H9 (cell line): ENCODE measurements at places on chromosomes 1 and 21. TPM values are rescaled to one million over a fixed set of nuclear protein-coding genes. Genes with fewer than 3 reads are reported as not detected.

The MIXL1 gene
- 4.7 and 4.9 TPM in 2 replicates for total RNA-seq

The NLRP3 gene
- not detected in 2 replicates for total RNA-seq

The RGS1 gene
- total RNA-seq = not detected in 2 replicates

The PGLYRP3 gene
- not detected in 2 replicates for total RNA-seq

The OLIG2 gene
- 1.4 and 2.0 TPM in 2 replicates for total RNA-seq

The C1orf116 gene
- 0.48 and 0.55 TPM in 2 replicates for total RNA-seq

- peaks cover 5% of the 10 kb centered on the region; the same call in 2 of the 3 replicates for H3K36me3 ChIP-seq
- no peak overlapping the region for H3K4me3 ChIP-seq
- no peak for DNase-seq
- H3K27me3 ChIP-seq = no peaks in the 10 kb centered on the region
- peaks cover 8% of the 10 kb centered on the region; the same call in 1 of the 2 replicates for H3K4me1 ChIP-seq
These were observed 243.0 kb upstream of the RUNX1 start for GRCh38 chr21:35291973-35292627.

- peaks cover 5% of the 10 kb centered on the region for H3K36me3 ChIP-seq
- H3K4me1 ChIP-seq = peaks cover 4% of the 10 kb centered on the region; the same call in 1 of the 2 replicates
- no peaks in the 10 kb centered on the region for H3K27me3 ChIP-seq
- no peak for DNase-seq
These were observed 18.4 kb upstream of the RCAN3 start for GRCh38 chr1:24484199-24484598.

GRCh38 chr1:107609808-107610207 is 355.2 kb downstream of the VAV3 start:
- H3K27me3 ChIP-seq = no peaks in the 10 kb centered on the region
- H3K4me3 ChIP-seq = no peak overlapping the region
- H3K36me3 ChIP-seq = no peaks in the 10 kb centered on the region
- H3K4me1 ChIP-seq = no peaks in the 10 kb centered on the region

DNA sequence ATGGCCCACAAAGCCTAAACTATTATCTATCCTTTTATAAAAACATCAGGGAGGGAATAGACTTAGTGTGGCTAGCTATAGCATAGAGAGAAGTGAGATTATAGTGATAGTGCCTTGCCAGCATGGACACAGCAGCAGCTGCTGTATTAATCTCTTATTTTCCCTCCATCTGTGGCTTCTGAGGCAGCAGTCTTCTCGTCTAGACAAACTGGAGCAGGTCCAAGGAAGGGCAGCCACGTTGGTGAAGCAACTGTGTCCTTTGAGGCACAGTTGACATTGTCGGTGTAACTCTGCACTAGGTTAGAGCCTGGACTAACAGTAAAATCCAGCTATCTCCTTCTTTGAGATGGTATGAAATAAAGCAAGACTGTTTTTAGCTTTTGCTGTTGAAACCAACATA is 131.3 kb downstream of the CACHD1 start:
- no peak for DNase-seq
- H3K4me1 ChIP-seq = 0 out of 2 replicates have a peak, but pooled peaks cover 2% of the 10 kb centered on the region
- H3K4me3 ChIP-seq = no peak overlapping the region
- peaks cover 39% of the 10 kb centered on the region for H3K36me3 ChIP-seq
- H3K27me3 ChIP-seq = no peaks in the 10 kb centered on the region

- no peaks in the 10 kb centered on the region for H3K4me1 ChIP-seq
- no peaks in the 10 kb centered on the region for H3K27me3 ChIP-seq
- H3K36me3 ChIP-seq = no peaks in the 10 kb centered on the region
- no peak overlapping the region for H3K27ac ChIP-seq
These were observed 20.0 kb upstream of the CNN3 start for GRCh38 chr1:94946886-94947285.

- H3K4me3 ChIP-seq = no peak overlapping the region
- no peak overlapping the region for H3K27ac ChIP-seq
- H3K4me1 ChIP-seq = no peaks in the 10 kb centered on the region
- H3K27me3 ChIP-seq = no peaks in the 10 kb centered on the region
- no peaks in the 10 kb centered on the region for H3K36me3 ChIP-seq
These were observed 68.2 kb upstream of the KCNJ6 start for GRCh38 chr21:37984416-37984815.

GRCh38 chr1:161159913-161160243 is 578 bp downstream of the USP21 start:
- H3K4me3 ChIP-seq = peak overlapping the region; percentile 81
- H3K4me1 ChIP-seq = no peaks in the 10 kb centered on the region
- no peak overlapping the region for H3K27ac ChIP-seq
- H3K36me3 ChIP-seq = peaks cover 56% of the 10 kb centered on the region
- no peak for DNase-seq

DNA sequence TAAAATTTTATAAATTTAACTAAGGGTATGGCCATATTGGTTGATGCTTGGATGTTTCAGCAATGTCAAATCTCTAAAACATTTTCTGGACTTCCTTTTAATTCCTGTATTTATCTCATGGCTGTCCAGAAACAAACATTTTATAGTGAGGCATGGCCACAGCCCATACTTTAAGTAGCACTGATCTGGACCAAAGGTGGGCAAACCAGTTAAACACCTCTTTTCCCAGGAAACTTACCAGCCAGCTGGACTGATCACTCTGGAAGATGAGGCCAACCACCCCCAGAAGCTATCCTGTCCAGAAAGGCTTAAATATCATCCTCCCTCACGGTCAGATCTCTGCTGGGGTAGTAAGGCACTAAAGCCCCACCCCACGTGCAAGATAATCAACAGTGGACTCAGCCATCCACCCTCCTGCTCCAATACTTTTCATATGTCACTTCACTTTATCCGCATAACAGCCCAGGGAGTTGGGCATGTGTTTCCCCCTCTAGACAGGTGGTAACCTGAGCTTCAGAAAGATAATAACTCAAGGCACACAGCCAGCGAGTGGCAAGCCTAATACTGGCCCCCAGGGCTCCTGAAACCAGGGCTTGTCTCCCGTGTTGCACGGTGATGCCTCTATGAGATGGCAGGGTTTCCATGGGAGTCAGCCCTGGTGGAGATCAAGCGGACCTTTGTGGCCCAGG is 120.5 kb upstream of the NGF start:
- no peaks in the 10 kb centered on the region for H3K36me3 ChIP-seq
- H3K27ac ChIP-seq = no peak overlapping the region
- H3K4me1 ChIP-seq = no peaks in the 10 kb centered on the region
- H3K27me3 ChIP-seq = no peaks in the 10 kb centered on the region
- DNase-seq = no peak
- no peak overlapping the region for H3K4me3 ChIP-seq

DNA sequence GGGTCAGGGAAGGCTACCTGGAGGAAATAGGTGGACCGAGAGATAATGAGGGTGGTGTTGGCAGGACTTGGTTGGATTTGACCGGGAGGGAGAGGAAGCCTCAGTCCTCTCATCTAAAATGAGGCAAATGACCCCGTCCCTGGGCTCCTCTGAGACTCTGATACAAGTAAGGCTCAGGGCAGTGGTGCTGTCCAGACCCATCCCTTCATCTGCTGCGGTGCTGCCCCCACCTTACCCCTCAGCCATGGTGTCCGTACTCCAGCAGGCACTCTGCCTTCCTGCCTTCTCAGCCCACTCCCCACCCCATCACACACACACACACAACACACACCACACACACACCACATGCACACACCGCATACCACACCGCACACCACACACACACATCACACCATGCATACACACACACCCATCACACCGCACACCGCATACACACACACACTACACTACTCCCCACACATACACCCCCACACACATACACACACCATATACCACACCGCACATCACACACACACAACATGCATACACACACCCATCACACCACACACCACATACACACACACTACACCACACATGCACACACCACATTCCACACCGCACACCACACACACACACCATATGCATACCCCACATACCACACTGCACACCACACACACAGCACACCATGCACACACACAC is 29.4 kb upstream of the SLC26A9 start:
- H3K36me3 ChIP-seq = no peaks in the 10 kb centered on the region
- H3K27ac ChIP-seq = no peak overlapping the region
- no peak overlapping the region for H3K4me3 ChIP-seq
- no peaks in the 10 kb centered on the region for H3K4me1 ChIP-seq
- no peak for DNase-seq

DNA sequence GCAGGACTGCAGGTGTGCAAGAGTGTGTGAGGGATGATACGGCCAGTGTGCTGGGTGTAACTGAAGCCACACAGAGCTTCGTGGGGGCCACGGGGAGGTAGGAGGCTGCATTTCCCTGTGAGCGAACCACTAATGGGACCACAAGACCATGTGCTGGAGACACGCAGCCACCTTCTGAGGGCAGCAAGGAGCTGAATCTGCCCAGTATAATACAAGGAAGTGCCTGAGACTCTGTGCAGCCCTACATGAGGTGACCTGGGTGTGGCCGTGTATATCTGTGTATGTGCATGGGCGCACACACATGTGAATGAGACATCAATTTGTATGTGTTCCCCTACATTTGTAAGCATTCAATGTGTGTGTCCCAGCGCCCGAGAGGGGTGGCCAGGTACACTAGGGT is 50.8 kb downstream of the CHD5 start:
- peaks cover 3% of the 10 kb centered on the region; the same call in 1 of the 2 replicates for H3K4me1 ChIP-seq
- DNase-seq = no peak
- no peaks in the 10 kb centered on the region; the same call in 2 of the 3 replicates for H3K36me3 ChIP-seq
- H3K4me3 ChIP-seq = no peak overlapping the region
- peaks cover 2% of the 10 kb centered on the region; the same call in 1 of the 2 replicates for H3K27me3 ChIP-seq

DNA sequence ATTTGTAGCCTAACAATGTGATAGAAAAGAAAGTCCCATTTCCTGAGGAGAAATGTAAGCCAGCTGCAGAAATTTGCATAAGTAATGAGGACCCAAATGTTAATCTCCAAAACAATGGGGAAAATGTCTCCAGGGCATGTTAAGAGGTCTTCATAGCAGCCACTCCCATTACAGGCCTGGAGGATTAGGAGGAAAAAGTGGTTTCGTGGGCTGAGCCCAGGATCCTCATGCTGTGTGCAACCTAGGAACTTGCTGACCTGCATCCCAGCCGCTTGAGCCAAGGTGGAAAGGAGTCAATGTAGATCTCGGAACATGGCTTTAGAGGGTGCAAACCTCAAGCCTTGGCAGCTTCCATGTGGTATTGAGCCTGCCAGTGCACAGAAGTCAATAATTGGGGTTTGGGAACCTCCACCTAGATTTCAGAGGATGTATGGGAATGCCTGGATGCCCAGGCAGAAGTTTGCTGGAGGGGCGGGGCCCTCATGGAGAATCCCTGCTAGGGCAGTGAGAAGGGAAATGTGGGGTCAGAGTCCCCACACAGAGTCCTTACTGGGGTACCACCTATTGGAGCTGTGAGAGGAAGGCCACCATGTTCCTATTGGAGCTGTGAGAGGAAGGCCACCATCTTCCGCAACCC is 14.2 kb upstream of the F13B start:
- H3K27ac ChIP-seq = no peak overlapping the region
- H3K4me1 ChIP-seq = no peaks in the 10 kb centered on the region
- DNase-seq = no peak
- peaks cover 63% of the 10 kb centered on the region for H3K36me3 ChIP-seq
- H3K4me3 ChIP-seq = no peak overlapping the region
